Stimulated activated memory B cell treated with anti-CD40 and anti-IgM and Interleukin-4, amounts not matched to agents 10 μg/mL and 1 μg/mL and 100 μg/mL, for 72 hours (primary cell): ENCODE measurements at places on chromosomes 7 and 10.

- no peaks in the 10 kb centered on the region for H3K4me1 ChIP-seq
- H3K27ac ChIP-seq: no peak overlapping the region
- H3K4me3 ChIP-seq: no peak overlapping the region
- H3K36me3 ChIP-seq: no peaks in the 10 kb centered on the region
- H3K27me3 ChIP-seq: peaks cover 33% of the 10 kb centered on the region
These were observed 85.4 kb upstream of the TRIL start for GRCh38 chr7:29043576-29043975.

DNA sequence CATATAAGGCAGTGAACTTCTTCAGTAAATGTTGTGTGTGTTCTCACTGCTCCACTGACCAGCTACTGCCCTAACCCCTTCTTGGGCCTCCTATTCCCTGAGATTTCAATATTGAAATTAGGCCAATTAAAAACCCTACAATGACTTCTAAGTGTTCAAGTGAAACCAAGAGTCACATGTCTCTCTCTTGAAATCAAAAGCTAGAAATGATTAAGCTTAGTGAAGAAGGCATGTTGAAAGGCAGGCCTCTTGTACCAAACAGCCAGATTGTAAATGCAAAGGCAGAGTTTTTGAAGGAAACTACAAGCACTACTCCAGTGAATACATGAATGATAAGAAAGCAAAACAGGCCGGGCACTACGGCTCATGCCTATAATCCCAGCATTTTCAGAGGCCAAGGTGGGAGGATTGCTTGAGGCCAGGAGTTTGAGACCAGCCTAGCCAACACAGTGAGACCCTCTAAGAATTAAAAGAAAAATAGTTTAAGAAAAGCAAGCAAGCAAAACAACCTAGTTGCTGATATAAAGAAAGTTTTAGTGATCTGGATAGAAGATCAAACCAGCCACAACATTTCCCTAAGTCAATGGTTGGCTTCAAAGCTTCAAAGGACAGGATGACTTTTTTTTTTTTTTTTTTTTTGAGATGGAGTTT, 22.3 kb downstream of the BRAF start:
- peak overlapping the region; percentile 49 for H3K4me3 ChIP-seq
- H3K36me3 ChIP-seq: peaks cover 27% of the 10 kb centered on the region
- H3K27me3 ChIP-seq: no peaks in the 10 kb centered on the region
- peaks cover 57% of the 10 kb centered on the region for H3K4me1 ChIP-seq
- peak overlapping the region; percentile 71 for H3K27ac ChIP-seq

GRCh38 chr7:70132852-70133690, 534.8 kb downstream of the AUTS2 start:
- H3K27me3 ChIP-seq: no peaks in the 10 kb centered on the region
- no peak overlapping the region for H3K4me3 ChIP-seq
- no peaks in the 10 kb centered on the region for H3K4me1 ChIP-seq
- no peak overlapping the region for H3K27ac ChIP-seq

DNA sequence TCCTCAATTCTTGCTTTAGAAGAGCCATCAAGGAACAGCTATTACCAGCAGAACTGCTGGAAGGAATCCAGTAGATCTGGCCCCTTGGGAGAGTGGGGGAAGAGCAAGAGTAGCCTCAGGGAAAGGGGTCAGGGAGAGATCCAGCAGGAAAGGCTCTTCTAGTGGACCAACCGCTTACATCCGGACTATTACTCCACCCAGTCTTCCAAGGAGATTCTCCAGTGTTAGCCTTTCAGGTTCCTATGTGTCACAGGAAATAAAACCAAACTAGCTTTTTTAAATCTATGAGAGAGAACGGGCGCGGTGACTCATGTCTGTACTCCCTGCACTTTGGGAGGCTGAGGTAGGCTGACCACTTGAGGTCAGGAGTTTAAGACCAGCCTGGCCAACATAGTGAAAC, 34.3 kb downstream of the TET1 start:
- no peaks in the 10 kb centered on the region for H3K36me3 ChIP-seq
- H3K4me3 ChIP-seq: no peak overlapping the region
- H3K27me3 ChIP-seq: no peaks in the 10 kb centered on the region
- ATAC-seq: no peak
- H3K4me1 ChIP-seq: no peaks in the 10 kb centered on the region
- no peak overlapping the region for H3K27ac ChIP-seq

- H3K4me1 ChIP-seq: no peaks in the 10 kb centered on the region
- H3K4me3 ChIP-seq: no peak overlapping the region
- H3K27me3 ChIP-seq: no peaks in the 10 kb centered on the region
- no peak overlapping the region for H3K27ac ChIP-seq
- H3K36me3 ChIP-seq: no peaks in the 10 kb centered on the region
These were observed 184.1 kb upstream of the PTN start for GRCh38 chr7:137527634-137528033.

DNA sequence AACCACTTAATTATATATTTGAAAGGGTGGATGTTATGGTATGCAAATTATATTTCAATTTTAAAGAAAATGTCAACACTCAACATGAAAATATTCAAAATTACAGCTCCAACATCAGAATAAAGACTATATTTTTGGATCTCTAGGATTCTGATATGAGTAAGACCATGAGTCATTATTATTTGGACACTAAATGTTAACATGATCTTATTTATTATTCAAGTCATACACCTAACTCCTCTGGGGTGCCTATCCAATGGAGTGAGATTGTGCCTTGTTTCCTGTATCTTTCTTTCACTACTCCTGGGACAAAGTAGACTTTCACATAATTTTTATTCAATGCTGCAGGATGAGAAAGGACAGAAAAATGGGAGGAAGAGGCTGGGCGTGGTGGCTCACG, 135.2 kb upstream of the PRSS1 start:
- H3K4me1 ChIP-seq: no peaks in the 10 kb centered on the region
- no peak overlapping the region for H3K27ac ChIP-seq
- no peaks in the 10 kb centered on the region for H3K36me3 ChIP-seq
- peaks cover 67% of the 10 kb centered on the region for H3K27me3 ChIP-seq
- no peak for ATAC-seq
- no peak overlapping the region for H3K4me3 ChIP-seq

GRCh38 chr7:67916571-67917436, 920.2 kb downstream of the TYW1 start:
- H3K36me3 ChIP-seq: peaks cover 5% of the 10 kb centered on the region
- H3K27ac ChIP-seq: no peak overlapping the region
- ATAC-seq: no peak
- no peaks in the 10 kb centered on the region for H3K27me3 ChIP-seq
- no peak overlapping the region for H3K4me3 ChIP-seq

GRCh38 chr7:86846494-86847190, 202.9 kb downstream of the GRM3 start:
- no peaks in the 10 kb centered on the region for H3K27me3 ChIP-seq
- no peaks in the 10 kb centered on the region for H3K4me1 ChIP-seq
- no peak for ATAC-seq
- H3K4me3 ChIP-seq: no peak overlapping the region
- H3K36me3 ChIP-seq: no peaks in the 10 kb centered on the region
- no peak overlapping the region for H3K27ac ChIP-seq

DNA sequence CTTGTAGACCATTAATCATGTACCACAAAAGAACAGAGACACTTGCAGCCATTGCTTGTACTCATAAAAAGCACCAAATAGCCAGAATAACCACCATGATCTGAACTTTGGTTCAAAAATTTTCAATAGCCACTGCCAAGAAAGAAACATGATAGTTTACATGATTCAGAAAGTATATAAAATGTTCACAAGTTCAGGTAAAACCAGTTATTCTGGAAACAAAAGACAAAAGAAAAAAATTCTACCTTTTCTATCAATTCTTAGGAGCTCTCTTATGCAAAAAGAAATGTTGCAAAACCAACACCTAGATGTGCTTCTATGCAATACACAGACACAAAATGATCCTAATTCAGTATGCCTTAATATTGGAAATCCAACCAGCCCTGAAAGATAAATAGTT, 108.7 kb downstream of the PCLO start:
- H3K4me3 ChIP-seq: no peak overlapping the region
- no peaks in the 10 kb centered on the region for H3K27me3 ChIP-seq
- no peaks in the 10 kb centered on the region for H3K36me3 ChIP-seq

DNA sequence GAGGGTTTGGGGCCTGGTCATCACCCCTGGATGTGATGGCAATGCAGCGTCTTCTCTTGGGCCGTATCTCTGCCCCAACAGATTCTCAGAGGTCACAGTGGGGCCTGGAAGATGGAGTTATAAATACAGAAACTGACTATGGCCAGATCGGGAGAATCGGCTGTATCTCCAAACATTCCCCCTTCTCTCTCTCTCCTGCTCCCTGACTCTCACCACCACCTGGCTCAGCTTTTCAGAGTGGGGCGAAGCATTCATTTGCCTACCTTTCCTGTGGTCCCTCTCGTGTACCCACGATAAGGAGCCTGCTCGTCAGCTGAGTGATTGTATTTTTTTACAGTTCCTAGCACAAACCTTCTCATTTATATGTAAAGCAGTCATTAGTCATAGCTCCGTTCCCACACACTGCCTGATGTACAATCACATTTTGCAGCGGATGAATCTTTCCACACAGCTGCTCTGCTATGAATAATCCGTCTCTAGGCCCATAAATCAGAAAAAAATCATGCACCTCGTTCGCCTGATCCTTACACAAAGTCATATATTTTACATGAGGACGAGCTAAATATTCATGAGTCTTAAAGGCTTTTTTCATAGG, 23.2 kb upstream of the BTRC start:
- peaks cover 8% of the 10 kb centered on the region for H3K4me1 ChIP-seq
- H3K27me3 ChIP-seq: no peaks in the 10 kb centered on the region
- no peaks in the 10 kb centered on the region for H3K36me3 ChIP-seq
- no peak for ATAC-seq
- no peak overlapping the region for H3K4me3 ChIP-seq
- H3K27ac ChIP-seq: peak overlapping the region; percentile 2

GRCh38 chr7:138663725-138664710, 37.1 kb downstream of the SVOPL start:
- no peaks in the 10 kb centered on the region for H3K36me3 ChIP-seq
- peak overlapping the region; percentile 47 for H3K4me3 ChIP-seq
- H3K27ac ChIP-seq: no peak overlapping the region
- peaks cover 43% of the 10 kb centered on the region for H3K27me3 ChIP-seq
- peaks cover 7% of the 10 kb centered on the region for H3K4me1 ChIP-seq

DNA sequence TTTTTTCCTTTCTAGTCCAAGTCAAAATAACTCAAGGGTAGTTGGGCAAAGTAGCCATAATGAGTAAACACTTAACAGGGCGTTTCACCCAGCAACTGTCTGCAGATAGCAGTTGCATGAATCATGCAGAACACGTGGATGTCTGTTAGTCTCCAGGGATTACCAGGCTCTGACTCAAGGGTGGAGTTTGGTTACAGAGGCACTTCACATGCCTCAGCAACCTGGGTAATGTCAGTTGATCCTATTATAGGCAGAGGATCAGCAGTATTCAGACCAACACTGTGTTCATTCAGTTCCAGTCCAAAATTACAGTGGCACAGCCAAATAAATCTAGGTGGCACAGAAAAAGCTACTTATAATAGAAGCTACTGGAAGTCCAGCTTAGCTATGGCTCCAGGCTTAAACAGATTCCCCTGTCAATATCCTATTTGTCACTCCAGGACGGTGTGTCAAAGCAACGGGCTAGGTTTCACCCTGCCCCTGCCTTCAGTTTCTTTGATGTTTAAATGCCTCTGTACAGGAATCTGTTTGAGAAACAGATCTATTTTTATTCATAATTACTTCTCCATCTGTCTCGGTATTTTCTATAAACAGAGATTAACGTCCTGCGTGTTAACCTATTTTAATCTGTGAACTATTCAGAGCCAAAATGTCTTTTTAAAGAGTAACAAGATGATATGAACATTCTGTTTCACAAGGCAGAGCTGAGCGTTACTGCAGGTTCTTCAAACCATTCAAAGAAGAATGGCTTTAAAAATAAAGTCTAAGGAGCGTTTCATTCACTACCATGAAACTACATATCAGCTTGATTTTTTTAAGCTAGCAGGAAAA, 162.6 kb upstream of the AKR1E2 start:
- peaks cover 25% of the 10 kb centered on the region for H3K27me3 ChIP-seq
- no peaks in the 10 kb centered on the region for H3K36me3 ChIP-seq

- H3K27ac ChIP-seq: no peak overlapping the region
- no peak overlapping the region for H3K4me3 ChIP-seq
- H3K36me3 ChIP-seq: peaks cover 3% of the 10 kb centered on the region
These were observed 143.1 kb downstream of the ELAPOR2 start for GRCh38 chr7:86916277-86916825.
